ENCODE measurements at places on chromosomes 5 and 9.

DNA sequence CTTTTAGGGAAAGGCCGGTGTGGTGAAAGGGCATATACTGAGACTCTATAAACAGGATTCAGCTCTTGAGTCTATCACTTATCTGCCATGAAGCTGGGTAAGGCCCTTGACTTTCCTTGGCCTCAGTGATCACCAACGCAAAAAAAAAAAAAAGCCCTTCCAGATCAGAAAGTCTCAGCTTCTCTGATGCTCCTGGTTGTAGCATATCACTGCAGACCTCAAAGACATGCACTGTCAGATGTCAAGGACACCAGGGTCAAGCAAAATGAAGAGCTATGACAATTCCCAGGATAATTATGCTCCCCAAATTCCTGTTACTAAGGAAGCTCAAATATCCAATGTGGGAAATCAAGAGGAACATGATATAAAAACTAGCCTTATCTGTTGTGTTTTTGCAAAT is 68.3 kb upstream of the IFNE start:
- no peak for DNase-seq

DNA sequence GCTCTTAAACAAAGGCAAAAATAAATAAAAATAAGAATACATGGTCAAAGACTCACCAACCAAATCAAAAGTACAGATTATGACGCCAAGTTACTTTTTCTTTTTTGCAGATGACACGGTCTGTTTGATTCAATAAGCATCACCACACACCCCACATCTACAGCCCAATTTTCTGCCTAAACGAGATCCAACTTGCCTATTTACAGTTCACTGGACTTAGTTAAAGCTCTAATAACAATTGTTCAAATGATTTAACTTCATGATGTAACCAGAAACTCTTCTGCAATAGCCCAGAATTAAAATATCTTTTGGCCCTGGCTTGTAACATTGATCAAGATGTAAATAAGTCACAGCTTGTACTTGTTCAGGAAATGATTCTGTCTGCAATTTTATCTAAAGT is 590.3 kb upstream of the C9orf72 start:
- no peak for DNase-seq

- DNase-seq = no peak
Observed at GRCh38 chr5:40386289-40386688, 293.4 kb upstream of the PTGER4 start.

GRCh38 chr5:10488144-10488543 is 46.5 kb downstream of the ROPN1L start:
- no peak for DNase-seq

DNA sequence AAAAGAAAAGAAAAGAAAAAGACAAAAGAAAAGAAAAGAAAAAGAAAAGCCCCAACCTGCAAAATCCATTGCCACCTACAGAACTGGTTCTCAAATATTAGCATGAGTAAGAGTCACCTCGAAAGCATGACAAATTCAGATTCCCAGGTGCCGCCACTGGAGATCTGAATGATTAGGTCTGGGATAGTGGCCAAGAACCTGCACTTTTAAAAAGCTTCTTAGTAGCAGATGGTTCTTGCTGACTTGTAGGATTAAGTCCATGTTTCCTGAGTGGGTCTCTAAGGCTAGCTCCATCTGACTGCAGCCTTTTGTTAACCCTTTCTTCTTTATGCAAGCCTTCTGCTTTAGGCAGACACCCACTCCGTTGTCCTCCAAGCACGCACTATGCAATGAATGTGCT is 178.5 kb upstream of the CDH18 start:
- no peak for DNase-seq

GRCh38 chr5:126636956-126637355 is 36.2 kb downstream of the PHAX start:
- no peak for DNase-seq

GRCh38 chr9:121645853-121646807 is 5.3 kb upstream of the DAB2IP start:
- no peak for DNase-seq

- DNase-seq = no peak
Observed at GRCh38 chr5:160802592-160802991, 49.4 kb downstream of the ATP10B start.

DNA sequence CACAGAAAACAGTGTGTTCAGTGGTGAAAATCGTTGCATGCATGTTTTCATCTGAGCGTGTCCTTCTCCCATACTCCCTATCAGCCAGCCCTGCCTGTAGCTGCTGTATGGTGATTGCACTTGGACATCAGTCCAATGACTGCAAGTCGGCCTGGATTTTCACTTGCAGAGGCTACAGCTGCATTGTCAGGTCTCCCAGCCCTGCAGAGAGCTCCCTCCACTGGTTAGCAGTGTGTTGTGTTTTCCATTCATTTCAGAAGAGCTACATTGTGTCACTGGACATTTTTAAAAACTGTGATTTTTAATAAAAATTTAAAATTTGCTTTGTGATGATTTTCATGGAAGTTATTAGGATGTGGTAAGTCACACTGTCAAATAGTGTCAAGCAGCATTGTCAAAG is 96.6 kb downstream of the SYK start:
- no peak for DNase-seq

- no peak for DNase-seq
Observed at GRCh38 chr5:125506124-125506523, 759.7 kb upstream of the ZNF608 start.

GRCh38 chr5:33362915-33363314 is 77.8 kb upstream of the TARS1 start:
- no peak for DNase-seq

GRCh38 chr9:22528485-22528884 is 81.9 kb downstream of the DMRTA1 start:
- DNase-seq = no peak

- no peak for DNase-seq
Observed at GRCh38 chr5:6926491-6927038, 213.3 kb downstream of the TENT4A start.

- DNase-seq = no peak
Observed at GRCh38 chr5:61354199-61354598, 22.1 kb downstream of the ZSWIM6 start.

DNA sequence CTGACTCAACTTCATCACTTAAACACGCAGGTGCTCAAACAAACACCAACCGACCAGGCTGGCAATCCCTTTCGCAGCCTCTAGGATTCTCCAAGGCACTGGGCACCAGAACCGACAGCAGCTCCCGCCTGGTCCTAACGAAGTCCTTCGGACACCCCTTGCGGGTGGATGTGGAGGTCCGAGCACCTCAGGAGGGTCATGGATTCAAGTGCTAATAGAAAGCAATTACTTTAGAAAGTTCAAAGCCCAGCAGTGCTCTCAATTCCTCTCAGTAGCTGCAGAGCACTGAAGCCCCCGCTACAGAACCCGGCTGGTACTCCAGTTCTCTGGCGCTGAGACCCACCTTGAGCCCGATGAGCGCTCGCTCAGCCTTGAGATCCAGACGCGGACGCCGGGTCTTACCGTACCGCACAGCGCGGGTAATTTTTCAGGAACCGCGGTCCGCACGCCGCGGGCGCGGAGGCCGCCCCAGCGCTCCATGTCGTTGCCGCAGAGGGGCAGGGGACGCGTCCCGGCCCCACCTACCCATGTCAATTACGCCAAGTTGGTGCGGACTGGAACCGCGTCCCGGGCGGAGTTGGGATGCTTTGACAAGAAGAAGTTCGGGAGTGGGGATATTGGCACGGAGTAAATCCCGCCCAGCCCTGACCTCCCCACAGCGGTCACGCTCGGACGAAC is 638 bp downstream of the MARCHF3 start:
- peak; percentile 61 for DNase-seq

DNA sequence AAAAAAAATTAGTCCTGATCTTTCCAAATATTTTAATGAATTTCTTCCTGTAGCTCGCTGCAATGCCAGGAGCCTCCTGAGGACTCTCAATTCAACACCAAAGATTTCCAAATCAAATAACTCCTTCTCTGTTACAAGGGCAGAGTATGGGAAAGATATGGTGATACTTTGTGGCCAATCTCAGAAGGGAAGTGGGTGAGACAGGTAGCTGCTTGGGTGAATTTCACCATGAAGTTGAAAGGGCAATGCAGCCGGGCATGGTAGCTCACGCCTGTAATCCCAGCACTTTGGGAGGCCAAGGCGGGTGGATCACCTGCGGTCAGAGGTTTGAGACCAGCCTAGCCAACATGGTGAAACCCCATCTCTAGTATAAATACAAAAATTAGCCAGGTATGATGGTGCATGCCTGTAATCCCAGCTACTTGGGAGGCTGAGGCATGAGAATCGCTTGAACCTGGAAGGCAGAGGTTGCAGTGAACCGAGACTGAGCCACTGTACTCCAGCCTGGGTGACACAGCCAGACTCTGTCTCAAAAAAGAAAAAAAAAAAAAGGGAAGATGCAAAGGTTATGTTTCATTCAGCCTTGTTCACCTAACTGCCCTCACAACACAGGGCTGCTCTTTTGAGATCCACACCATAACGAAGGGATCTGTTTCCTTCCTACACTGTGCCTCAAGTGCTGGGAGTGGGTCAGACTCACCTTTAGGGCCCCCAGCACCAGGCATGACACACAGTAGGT is 58.6 kb downstream of the PTPN3 start:
- no peak for DNase-seq

DNA sequence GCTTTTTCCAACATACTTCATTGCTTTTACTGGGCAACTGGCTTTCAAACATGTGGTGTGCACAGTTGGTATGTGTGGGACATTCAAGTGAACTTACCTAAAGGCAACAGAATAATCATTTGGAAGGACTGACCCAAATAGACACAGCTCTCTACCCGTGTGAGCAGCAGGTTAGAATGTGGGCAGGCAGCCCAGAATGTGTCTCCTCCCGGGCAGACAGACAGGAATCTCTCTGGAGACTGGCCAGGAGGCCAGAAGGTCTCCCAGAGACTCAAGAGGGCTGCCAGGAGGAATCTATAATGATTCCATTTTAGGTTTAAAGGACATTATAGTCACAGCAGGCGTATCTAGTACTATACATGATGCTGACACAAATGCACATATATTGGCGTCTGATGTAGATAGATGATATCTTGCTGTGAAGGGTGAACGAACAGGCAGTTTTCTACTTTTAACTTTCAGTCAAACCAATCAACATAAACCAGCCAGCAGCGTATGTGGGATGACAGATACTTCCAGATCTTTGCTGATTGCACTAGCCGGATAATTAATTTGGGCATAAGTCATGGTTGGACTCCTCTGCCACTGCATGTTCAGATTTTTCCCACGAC is 297.4 kb upstream of the ZNF608 start:
- DNase-seq = peak; percentile 64

- DNase-seq = no peak
Observed at GRCh38 chr9:19208653-19209052, 21.8 kb upstream of the DENND4C start.
